ENCODE measurements at places on chromosomes 1 and 21.

- DNase-seq: peak; percentile 83
Observed at GRCh38 chr1:168582688-168583336, 6.4 kb downstream of the XCL1 start.

GRCh38 chr1:3115275-3116149 lies 46.5 kb downstream of the PRDM16 start:
- DNase-seq: no peak

- no peak for DNase-seq
Observed at GRCh38 chr1:61888808-61889207, 146.5 kb downstream of the PATJ start.

- peak; percentile 30 for DNase-seq
Observed at GRCh38 chr1:209409780-209410179, 173.7 kb upstream of the CAMK1G start.

- DNase-seq: no peak
Observed at GRCh38 chr21:36428761-36429432, 43.7 kb downstream of the CHAF1B start.

GRCh38 chr21:41497008-41497407 lies 10.9 kb downstream of the TMPRSS2 start:
- no peak for DNase-seq

- DNase-seq: no peak
Observed at GRCh38 chr1:178593515-178593914, 80.6 kb downstream of the TEX35 start.

DNA sequence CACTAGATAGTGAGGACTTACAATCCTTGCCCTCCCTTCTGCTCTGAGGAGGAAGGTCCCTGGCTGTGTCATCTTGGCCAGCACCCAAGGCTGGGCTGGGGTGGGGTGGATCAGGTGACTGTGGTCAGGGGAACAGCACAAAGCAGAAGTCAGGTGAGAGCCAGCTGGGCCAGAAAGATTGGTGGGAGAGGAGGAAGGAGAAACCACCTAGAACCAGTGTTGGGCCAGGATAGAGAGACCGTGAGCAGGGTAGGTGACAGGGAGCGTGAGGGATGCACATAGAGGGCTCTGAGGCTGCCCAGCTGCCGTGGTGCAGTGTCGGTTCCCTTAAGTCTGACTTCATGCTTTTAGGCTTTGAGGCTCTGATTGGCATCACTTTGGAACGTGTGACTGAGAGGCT lies 22.7 kb downstream of the NCF2 start:
- DNase-seq: no peak

GRCh38 chr1:180231936-180232335 lies 1.9 kb downstream of the LHX4 start:
- DNase-seq: no peak

- peak; percentile 24 for DNase-seq
Observed at GRCh38 chr1:107941123-107941522, 23.9 kb downstream of the VAV3 start.

DNA sequence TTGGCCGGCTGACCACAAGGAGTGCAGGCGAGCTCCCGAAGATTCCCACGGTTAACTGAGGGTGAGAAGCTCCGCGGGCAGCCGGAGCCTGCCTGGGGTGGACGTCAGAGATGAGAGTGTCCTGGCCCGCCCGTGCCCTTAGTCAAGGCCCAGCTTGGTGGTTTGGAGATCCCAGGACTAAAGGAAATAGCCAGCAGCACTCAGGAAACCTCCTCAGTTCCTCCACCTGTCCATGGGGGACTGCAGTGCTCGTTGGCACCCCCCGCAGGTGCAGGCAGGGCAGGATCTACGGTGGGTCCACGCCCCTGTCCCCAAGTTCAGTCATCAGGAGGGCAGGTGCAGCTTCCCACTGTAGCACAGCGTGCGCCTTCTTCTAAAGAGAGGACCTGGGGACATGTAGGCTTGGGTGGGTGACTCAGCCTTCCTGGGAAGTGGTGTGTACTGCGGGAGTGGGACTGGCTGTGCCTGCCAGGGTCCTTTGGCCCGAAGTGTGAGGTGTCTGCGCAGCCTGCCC lies 32.5 kb downstream of the SLX9 start:
- no peak for DNase-seq

- peak; percentile 77 for DNase-seq
Observed at GRCh38 chr1:86156566-86157455, at the start of gene COL24A1. COL24A1 (minus strand) TSS chr1:86156772; CDS start chr1:86156396, 376 bp downstream.

DNA sequence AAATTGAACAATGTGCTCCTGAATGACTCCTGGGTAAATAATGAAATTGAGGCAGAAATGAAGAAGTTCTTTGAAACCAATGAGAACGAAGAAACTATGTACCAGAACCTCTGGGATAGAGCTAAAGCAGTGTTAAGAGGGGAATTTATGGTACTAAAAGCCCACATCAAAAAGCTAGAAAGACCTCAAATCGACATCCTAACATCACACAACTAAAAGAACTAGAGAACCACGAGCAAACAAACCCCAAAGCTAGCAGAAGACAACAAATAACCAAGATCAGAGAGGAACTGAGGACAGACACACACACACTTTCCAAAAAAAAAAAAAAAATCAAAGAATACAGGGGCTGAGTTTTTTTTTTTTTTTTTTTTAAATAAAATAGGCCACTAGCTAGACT lies 564.2 kb downstream of the SMYD3 start:
- no peak for DNase-seq

- DNase-seq: no peak
Observed at GRCh38 chr1:109499661-109500536, 6.0 kb downstream of the CYB561D1 start.

Data from adipocyte (in vitro differentiated cells).